ENCODE measurements at places on chromosomes 2 and 18. TPM values are rescaled to one million over a fixed set of nuclear protein-coding genes. Genes with fewer than 3 reads are reported as not detected.

- no peak for DNase-seq
These were observed 721.4 kb upstream of the CNTNAP5 start for GRCh38 chr2:123303731-123304130.

DNA sequence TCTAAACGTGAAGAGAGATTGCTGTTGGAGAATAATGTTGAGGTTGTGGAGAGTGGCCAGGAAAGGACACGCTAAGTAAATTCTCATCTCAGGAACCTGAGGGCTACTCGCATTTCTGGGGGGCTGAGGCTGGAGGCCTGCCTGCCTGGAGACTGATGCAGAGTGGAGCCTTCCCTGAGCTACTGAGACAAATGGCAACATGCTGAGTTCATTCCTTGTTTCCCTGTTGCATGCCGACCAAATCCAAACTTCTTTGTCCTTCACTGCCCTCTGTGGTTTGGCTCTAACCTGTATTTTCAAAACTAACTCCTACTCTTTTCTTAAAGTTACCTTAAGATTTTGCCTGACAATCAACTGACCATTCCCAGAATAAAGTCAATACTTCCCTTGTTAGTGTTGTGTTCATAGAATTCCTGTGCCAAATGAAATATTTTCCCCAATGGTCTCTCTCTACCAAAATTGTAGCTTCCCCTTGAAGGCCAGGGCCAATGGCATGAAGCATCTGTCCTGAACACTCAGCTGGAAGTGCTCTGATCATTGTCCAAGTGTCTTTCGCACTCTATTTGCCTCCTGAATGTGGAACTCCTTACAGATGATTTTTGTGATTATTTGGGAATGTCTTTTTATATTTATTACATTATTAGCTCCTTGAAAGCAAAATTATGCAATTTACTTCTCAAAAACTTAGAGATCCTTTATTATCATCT is 1085.6 kb downstream of the SOCS6 start:
- no peak for DNase-seq

GRCh38 chr2:235627682-235628081 is 133.8 kb downstream of the AGAP1 start:
- DNase-seq = no peak

The SLC14A1 gene
- total RNA-seq = 0.34 TPM

The SULT6B1 gene
- not detected for total RNA-seq

The SLC25A12 gene
- total RNA-seq = 20.0 TPM

The UPP2 gene
- total RNA-seq = not detected

The SP9 gene
- 0.06 TPM for total RNA-seq

Measured in LHCN-M2 (cell line).